Glutamatergic neuron (in vitro differentiated cells): ENCODE measurements at places on chromosomes 12 and 14. TPM values are rescaled to one million over a fixed set of nuclear protein-coding genes. Genes with fewer than 3 reads are reported as not detected.
A peak's percentile ranks its signal among the peaks of the same experiment; 100 is the strongest.

Gene KHNYN
- total RNA-seq: 28.9 TPM

- H3K27ac ChIP-seq: no peak overlapping the region
- H3K27me3 ChIP-seq: peaks cover 45% of the 10 kb centered on the region
- peak overlapping the region; percentile 90 for H3K4me3 ChIP-seq
- H3K36me3 ChIP-seq: no peaks in the 10 kb centered on the region
- DNase-seq: peak; percentile 81
Measured at GRCh38 chr14:37594238-37594970, 645 bp downstream of the FOXA1 start.

- H3K27me3 ChIP-seq: no peaks in the 10 kb centered on the region
- DNase-seq: no peak
- H3K36me3 ChIP-seq: no peaks in the 10 kb centered on the region
- peaks cover 32% of the 10 kb centered on the region for H3K4me1 ChIP-seq
Measured at GRCh38 chr14:65487783-65488494, 75.4 kb downstream of the FUT8 start.

DNA sequence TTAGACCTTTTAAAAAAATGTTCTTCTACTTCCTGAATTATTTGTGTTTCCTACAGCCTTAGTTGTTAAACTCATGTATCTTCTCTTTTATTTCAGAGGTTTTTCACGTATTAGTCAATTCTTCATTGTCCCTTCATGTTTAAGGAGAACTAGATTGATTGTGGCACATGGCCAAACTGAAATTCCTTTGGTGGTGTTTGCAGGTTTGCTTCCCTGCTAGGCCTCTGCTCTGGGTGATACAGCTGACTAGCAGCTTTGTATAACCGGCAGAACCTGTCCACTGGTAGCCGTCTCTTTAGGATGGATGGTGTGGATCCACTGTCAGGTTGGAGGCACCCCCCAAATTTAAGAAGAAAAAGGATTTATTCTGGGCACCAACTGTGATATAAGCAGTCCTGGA lies 262.1 kb downstream of the FBXL14 start:
- DNase-seq: no peak
- peaks cover 1% of the 10 kb centered on the region for H3K27me3 ChIP-seq
- no peaks in the 10 kb centered on the region for H3K4me1 ChIP-seq
- H3K36me3 ChIP-seq: peaks cover 27% of the 10 kb centered on the region
- no peak overlapping the region for H3K4me3 ChIP-seq
- H3K27ac ChIP-seq: no peak overlapping the region

DNA sequence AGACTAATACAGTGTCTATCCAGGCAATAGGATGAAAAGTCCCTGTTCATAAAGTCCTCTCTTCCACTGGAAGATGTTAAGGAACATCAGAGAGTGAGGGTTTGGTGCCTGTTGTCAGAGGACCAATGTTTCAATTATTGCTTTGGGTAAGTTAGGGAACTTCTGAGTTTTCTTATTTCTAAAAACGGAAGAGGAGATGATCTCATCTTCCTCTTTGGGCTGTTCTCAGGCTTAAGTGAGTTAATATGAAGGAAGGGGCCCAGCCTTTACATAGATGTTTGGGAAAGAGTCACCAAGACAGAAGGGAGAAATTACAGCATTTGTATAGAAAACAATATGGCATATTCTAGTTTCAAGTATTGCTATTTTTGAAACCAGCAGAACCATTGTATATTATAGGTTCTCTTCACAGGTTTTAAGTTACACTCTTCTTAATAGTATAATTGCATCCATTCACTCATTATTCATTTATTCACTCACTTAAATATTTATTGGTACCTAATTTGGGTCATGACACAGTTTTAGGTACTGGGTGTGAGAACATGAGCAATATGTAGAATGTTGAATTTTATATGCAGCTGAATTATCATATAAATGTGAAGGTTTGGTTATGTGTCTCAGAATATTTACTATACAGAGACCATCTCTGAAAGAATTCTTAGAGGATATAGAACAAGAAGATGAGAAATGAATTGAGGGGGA lies 68.5 kb upstream of the LRIG3 start:
- no peaks in the 10 kb centered on the region for H3K4me1 ChIP-seq
- no peak overlapping the region for H3K4me3 ChIP-seq
- peaks cover 1% of the 10 kb centered on the region for H3K27me3 ChIP-seq
- H3K36me3 ChIP-seq: peaks cover 13% of the 10 kb centered on the region
- DNase-seq: no peak

GRCh38 chr12:72017054-72017651 lies 78.5 kb downstream of the TPH2 start:
- no peaks in the 10 kb centered on the region for H3K27me3 ChIP-seq
- H3K4me3 ChIP-seq: no peak overlapping the region
- peak; percentile 74 for DNase-seq
- H3K36me3 ChIP-seq: no peaks in the 10 kb centered on the region
- peaks cover 6% of the 10 kb centered on the region for H3K4me1 ChIP-seq
